ENCODE measurements at places on chromosomes 6 and 20.

- no peak for DNase-seq
Observed at GRCh38 chr20:47051936-47052526, 157.4 kb downstream of the EYA2 start.

DNA sequence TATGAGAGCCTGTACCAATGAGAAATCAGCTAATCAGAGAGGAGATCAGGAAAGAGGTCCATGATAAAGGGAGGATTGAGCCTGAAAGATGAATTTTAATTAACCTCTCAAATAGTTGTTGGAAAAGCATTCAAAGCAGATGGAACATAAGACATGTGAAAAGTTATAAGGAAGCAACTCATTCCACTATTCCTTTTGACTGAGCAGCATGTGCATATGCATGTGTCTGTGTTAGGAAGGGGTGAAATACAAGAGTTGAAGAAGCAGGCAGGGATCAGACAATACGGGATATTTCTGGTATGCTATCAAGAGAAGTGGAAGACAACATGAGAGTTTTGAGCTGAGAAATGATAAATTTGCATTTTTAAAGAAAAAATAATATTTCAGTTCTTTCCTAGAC lies 624.8 kb upstream of the PTCHD4 start:
- no peak for DNase-seq

DNA sequence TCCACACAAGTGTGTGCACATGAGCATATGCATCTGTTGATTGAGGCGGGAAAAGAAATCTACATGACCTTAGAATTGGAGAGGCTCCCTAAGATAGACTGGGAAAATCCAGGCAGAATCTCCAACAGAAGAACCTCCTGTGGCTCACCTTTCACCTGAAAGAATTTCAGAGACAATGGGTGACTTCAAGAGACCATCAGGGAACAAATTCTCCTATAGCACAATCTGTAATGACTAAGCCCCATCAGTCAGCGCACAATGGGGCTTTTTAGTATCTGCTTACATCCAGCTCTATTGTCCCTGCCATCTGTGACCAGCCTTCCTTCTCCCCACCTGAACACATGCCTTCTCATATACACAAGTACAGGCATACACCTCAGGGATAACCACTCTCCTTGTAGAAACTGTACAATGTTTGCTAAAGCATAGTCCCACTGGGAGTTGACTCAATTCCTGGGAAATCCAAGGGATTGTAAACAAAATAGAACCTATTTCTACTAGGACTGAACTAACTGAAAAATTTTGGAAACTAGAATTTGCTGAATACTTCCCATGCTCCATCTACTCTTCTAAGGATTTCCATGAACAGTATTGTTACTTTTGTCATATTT lies 150.8 kb upstream of the STXBP5 start:
- no peak for DNase-seq

DNA sequence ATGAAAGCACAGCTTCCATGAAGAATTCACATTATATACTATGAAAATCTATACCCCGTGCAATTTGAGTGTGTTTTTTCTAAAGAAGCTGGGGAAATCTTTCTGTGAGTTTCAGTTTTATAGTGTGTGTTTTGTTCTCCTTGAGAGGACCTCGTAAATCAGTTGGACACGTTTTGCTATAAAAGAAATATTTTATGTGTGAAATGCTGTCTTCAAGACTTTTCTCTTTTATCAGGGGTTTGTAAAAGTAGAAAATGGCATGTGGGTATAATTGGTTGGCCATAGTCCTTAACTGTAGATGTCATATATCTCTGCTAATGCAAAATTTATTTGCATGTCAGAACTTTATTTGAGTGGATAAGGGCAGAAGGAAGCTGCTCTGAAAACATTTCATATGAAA lies 186.2 kb downstream of the CDH4 start:
- DNase-seq = no peak

- DNase-seq = no peak
Observed at GRCh38 chr6:3190056-3190455, 32.7 kb upstream of the TUBB2A start.

GRCh38 chr6:36590237-36590636 lies 3.9 kb upstream of the SRSF3 start:
- DNase-seq = no peak

DNA sequence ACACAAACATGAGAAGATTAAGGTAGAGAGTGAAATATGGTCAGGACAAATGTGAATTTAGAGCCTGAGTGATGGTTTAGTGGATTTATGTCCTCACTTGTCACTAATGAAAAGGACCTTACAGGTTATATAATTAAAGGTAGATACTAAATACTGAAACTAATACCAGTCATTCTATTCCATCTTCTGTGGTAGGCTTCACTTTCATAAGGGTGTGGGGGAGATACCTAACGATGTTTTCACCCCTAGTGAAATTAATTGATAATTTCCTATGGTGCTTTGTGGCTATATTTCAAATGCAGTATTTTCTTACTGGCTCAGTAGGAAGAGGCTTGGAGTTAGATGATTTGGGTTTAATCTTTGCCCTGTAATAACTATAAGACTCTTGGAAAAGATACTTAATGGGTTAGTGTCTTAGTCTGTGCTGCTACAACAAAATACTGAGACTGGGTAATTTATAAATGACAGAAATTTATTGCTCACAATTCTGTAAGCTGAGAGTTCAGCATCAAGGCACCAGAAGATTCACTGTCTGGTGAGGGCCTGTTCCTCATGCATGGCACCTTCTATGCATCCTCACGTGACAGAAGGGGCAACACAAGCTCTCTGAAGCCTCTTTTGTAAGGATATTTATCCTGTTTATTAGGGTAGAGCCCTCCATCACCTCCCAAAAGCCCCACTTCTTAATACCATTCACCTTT lies 21.3 kb downstream of the RNF217 start:
- DNase-seq = no peak

DNA sequence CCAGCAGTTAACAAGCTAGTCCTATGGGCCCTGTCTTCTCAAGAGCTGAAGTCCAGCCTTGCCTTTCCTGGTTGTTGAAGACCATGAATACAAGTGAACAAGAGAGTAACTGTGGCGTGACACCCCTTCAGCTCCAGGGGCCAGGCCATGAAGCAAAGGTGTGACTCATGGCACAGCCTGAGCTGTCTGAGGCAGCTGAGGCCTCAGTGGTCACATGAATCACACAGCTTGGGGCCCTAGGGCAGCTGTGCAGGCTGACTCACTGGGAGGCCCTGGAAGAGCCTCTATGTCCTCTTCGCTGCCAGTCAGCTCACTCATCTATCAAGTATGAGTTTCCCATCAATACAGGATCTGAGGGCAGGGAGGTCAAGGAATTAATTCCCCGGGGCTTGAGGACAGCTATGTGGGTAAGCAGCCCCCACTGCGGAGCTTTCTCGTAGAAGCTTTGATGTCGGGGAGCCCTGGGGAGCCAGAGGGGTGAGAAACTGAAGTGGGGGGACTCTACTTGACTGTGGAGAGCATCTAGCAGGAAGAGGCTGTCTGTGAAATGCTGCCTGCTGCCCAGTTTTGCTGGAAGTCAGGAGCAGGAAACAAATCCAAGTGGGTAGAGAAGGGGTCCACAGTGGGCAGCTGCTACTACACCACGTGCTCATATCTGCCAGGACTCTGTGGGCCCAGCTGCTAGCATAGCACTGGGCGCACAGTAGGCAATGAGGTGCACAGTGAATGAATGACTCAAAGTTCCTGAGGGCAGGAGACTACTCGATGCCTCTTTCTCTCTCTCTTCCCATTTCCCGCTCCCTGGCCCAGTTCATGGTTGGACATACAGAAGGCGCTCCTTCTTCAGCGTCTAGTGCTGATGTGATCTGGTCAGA lies 13.7 kb upstream of the FAM83C start:
- DNase-seq = peak; percentile 67

DNA sequence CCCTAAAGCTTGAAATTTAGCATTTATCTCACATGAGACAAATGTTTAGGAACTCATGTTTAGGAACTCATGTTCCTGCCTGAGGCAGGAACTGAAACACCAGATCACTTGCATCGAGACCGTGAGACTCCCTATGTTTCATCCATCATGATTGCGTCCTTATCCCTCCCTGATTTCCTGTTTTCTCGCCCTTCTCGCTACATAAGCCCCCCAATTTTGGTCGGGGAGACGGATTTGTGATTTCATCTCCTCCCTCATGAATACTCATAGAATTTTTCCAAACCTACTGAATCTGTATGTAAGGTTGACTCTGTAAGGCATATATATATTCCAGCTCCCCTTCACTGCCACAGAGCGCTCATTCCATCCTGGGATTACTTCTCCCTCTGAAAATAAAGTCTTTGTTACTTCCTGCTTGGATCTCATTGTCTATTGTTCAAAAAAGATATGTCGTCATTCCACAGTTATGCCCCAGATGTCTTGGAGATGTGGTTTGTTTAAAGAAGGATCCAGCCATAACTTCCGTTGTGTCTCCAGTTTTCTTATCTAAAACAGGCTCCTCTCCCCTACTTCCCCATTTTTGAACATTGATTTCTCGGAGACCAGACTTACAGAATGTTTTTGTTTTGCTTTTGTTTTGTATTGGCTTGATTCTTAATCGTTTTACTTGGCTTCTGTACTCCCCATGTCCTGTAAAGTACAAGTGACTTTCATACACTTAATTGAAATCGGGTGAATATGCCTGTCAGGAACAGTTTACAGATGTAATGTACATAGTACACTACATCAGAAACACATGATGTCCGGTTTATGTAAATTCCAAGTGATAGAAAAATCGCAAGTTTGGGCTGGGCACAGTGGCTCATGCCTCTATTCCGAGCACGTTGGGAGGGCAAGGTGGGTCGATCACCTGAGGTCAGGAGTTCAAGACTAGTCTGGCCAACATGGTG lies 118.7 kb downstream of the HFE start:
- peak; percentile 97 for DNase-seq

GRCh38 chr6:26232306-26232939 lies 132.6 kb upstream of the BTN3A2 start:
- no peak for DNase-seq

GRCh38 chr6:13012977-13013680 lies 296.6 kb downstream of the PHACTR1 start:
- DNase-seq = no peak

DNA sequence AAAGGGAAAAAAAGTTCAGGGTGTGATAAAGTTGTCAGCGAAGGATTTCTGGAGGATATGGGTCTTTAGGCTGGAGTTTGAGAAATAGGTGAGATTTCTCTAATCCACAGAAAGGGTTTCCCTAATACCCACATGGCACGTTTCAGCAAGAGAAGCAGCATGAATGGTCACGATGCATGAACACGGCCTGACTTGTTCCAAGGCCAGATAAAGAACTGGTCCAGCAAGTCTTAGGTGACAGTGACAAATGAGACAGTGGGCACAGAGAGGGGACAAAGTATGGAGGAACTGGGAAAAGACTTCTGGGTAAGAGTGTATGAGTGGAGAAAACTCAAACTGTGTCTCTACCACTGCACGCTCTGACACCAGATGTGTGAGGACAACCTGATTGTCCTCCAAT lies 262.0 kb upstream of the FOXQ1 start:
- no peak for DNase-seq

DNA sequence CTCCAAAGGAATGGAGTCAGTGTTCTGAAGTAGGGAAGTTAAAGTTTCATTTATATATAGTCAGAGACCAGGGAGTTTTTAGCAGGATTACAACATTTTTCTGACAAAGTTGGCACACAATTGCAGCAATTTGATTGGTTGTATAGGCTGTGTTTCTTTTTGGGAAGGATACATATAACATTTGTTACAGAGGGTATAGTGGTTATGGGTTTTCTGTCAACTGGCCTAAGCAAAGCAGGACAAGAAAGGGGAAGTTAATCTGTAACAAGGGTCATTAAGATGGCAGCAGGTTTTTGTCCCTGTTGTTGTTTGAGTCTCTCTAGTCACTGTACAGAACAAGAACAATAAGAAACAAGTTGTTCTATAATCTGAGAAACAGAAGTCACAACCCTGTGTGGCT lies 41.4 kb downstream of the TPD52L1 start:
- DNase-seq = no peak

- no peak for DNase-seq
Observed at GRCh38 chr6:132643547-132643946, 15.4 kb downstream of the TAAR1 start.

DNA sequence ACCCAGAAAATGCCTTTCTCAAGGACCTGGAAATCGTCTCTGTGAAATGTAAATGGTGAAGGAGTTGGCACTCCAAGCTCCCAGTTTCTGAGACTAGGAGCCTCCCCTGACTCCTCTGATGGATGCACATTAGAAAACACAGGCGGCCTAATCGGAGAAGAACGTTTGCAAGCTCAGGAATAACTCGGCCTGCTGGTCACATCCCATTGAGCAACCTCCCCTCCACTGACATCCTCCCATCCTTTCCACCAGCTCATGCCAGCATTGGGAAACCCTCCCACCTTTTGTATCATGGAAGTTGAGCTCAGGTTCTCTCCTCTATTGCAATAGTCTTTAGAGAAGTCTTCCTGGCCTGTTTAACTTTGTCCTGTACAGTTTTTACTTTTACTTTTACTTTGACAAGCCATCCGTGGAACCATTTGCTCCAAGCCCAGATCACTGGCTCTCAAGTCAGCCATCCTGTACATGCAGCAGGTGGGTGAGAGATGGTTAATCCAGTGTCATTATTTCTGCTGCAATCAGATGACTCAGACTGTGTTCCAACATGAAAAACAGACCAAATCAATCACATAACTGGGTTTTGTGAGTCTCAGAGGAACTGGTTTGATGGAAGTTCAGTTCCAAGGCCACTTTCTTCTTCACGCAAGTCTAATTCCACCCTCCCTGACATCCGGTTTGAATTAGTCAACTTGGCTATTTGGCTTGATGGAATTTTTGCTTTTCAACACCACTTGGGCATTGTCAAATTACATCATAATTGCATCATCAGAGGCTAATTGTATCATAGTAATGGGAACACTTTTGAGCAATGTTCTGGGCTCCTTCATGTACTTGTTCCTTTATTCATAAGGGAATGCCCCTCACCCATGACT lies 619.4 kb upstream of the CDH4 start:
- no peak for DNase-seq
